ENCODE measurements at places on chromosomes 2 and 18. TPM values are rescaled to one million over a fixed set of nuclear protein-coding genes. Genes with fewer than 3 reads are reported as not detected.

GRCh38 chr2:85156153-85156552, 23.0 kb downstream of the TCF7L1 start:
- ATAC-seq, result no peak

MYO5B gene
- 1.2 TPM for total RNA-seq

GRCh38 chr2:230541934-230542380, 126.0 kb downstream of the SP100 start:
- no peak for ATAC-seq

TGFA gene
- total RNA-seq, result 0.97 TPM

GRCh38 chr2:78383576-78383975, 641.9 kb upstream of the REG3G start:
- no peak for ATAC-seq

DNA sequence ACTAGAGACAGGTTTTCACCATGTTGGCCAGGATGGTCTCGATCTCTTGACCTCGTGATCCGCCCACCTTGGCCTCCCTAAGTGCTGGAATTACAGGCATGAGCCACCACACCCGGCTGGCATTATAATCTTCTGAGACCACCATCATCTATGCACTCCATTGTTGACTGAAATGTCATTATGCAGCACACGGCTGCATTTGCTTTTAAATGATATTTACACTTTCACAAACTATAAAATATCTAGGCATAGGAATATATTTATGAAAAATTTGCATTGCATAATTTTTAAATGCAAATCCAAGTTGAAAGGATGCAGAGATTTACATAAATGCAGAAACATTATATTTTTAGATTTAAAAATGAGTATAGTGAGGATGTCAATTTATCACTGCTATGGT, 30.0 kb upstream of the ANKRD44 start:
- ATAC-seq, result no peak

DNA sequence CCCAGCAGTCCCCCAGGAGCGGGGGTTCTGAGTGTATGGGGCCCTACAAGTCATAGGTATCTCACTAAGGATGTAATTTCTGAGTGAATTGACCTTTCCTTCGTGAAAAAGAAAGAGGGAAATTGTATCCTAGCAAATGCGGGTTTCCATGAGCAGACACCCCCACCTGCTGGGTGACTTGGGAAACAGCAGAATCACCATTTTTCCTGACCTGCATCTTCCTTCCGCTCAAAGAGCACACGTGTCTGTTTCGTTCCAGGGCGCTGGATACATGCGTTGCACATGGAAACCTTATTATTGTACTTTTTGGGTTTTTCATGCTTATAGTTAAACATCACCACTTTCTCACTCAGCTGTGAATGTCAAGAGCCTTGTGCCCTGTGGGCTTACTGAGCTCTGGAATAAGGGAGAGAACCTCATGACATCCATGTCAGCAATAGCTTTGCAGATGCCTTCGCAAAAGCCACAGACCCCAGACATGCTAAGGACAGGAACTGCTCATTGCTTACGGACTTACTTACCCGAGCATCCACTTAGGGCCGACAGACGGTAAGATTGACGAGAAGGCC, 132.8 kb downstream of the TPO start:
- ATAC-seq, result peak; percentile 21

ANKRD23 gene
- total RNA-seq, result 5.6 TPM

GRCh38 chr2:27308359-27308881, at the start of gene UCN:
Gene UCN, minus strand, starts transcription at chr2:27308445. Its CDS starts 550 bp downstream, at chr2:27307895.
- ATAC-seq, result peak; percentile 76

DNA sequence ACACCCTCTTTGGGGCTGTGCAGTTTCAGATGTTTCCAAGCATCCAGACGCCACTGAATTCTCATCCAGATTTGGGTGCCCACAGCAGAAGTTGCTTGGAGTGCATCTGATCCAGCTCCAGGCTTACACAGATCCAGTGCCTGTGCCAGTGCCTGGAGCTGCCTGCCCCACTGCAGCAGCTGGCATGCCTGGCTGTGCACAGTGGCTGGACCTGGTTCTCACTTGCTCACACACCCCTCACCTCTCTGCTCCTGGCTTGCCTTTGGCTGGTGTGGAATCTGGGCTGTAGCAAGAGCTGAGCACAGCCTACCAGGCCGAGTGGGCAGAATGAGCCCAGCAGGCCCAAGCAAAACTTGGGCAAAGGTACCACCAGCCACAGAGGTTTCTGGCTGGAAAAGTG, 137.9 kb downstream of the SPAG16 start:
- ATAC-seq, result no peak

GRCh38 chr2:152553518-152553917, 163.7 kb downstream of the PRPF40A start:
- ATAC-seq, result no peak

DNA sequence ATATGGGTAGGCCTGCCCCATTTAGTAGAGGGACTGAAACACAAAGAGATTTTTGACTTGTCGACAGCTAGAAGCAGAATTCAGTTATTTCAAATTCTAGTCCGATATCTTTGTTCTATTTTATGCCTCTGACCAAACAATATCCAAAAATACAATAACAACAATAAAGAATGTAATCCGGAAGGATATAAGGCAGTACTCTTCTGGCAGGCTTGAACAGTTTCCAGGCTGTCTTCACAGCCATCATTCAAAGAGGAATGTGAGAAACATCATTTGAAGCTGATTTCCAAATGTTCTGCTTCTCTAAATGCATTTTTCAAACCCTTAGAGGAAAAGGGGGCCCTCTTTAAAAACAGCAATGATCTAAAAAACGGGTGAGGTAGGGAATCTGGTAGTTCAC, 36.7 kb upstream of the SPTBN1 start:
- no peak for ATAC-seq

DNA sequence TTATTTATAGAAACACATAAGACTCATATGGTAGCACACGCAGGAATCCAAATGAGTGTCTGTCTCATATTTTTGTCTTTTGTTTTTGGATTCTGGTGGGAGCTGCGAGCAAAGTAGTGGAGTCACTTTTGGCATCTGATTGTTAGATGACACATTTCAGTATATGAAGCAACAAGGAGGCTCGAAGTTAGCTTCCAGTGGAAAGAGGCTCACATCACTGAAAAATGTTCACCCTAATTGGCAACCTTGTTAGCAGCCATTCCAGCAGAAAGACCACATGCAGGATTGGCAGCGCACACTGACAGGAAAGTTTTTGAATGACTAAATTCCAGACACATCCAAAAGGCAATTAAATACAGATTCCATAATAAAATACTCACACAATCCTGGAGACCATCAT, 87.4 kb downstream of the MYT1L start:
- ATAC-seq, result no peak

- ATAC-seq, result no peak
Observed at GRCh38 chr2:145849466-145849865, 1329.5 kb upstream of the ZEB2 start.

ACMSD gene
- total RNA-seq, result 0.36 TPM

DCDC2C gene
- not detected for total RNA-seq

DNA sequence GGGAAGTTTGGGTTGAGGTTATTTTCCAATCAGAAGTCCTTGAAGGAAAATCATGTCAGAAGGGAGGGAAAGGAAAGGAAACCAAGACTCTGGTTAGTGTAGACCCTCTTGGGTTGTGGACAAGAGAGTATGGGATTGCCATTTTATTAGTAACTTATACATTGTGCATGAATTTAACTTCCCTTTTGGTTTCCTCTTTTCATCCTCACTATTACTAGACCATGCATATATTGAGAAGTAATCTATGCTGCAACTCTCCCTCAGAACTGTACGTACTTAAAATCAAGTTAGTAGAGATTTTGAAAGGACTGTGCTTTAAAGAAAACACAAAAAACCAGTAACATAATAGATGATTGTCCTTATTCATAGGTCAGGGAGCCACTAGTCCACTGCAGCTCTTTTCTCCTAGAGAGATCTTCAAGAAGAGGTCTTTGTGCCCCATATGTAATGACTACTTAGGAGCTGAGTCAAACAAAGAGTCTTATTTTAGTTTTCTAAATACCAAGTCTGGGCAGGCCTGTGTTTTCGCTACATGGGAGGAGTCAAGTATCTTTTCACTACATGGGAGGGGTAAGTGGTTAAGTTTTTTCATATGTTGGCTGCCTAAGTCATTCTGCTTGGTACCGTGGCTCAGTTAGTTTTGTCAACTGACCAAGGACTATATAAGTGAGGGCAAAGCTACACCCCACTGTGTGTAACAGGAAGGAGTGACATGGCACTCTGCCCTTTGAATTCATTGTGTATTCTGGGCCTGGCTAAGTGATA, 25.2 kb upstream of the FAM117B start:
- ATAC-seq, result no peak

DNA sequence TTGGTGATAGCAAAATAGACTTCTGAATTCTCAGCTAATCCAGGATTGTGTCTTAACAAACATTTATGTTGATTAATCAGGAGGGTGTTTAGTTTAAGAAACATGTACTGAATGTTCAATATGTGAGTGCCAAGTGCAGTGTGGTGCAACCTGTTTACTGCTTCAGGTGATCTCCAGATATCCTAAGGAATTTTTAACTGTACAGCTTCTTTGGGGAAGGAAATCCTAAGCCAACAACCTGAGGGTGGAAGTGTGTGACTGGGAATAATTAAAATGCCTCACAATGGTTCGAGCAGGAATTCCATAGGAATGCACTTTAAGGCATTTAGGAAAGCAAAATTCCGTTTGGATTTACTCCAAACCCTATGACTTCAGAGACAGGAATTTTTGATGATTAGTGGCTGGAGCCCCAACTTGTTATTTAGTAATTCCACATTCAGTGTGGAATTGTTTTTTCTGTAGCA, 16.4 kb downstream of the CRIM1 start:
- no peak for ATAC-seq

SOS1 gene
- 61.5 TPM for total RNA-seq

DNA sequence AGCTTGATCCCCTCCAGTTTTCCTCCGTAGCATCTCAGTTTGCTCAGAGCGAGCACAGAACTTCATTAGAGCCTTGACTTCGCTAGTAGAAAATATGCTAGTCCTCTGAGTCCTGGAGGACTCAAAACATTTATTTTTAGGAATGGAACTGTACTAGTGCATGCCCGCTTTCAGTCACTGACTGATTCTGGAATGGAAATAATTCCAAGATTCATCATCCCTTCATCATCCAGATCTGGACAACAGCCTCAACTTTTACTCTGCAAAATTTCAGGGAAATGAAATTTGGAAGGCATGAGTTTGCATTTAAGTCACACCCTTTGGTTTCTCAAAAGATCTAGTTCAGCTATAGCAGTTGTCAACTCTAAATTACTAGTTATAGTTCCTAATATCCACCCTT, 304.6 kb downstream of the XIRP2 start:
- peak; percentile 75 for ATAC-seq

- no peak for ATAC-seq
Observed at GRCh38 chr2:197013098-197013497, 86.6 kb upstream of the PGAP1 start.

DNA sequence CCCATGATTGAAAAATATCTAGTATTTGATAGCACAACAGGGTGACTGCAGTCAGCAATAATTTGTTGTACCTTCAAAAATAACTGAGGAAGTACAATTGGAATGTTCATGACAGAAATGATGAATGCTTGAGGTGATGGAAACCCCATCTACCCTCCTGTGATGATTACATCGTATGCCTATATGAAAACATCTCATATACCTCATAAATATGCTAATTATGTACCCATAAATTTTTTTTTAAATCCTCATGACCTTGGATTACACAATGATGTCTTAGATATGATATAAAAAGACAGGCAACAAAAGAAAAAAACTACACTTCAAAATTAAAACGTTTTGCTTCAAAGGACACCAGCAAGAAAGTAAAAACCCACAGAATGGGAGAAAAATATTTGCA, 1.4 kb upstream of the POLR1B start:
- ATAC-seq, result no peak

Data from motor neuron (in vitro differentiated cells).